Stimulated activated CD4-positive, alpha-beta T cell treated with anti-CD3 and anti-CD28 coated beads, Interleukin-4, amount 100 ng/mL, for 1 hour (primary cell): ENCODE measurements at places on chromosomes 6 and 20.
A peak's percentile ranks its signal among the peaks of the same experiment; 100 is the strongest.

DNA sequence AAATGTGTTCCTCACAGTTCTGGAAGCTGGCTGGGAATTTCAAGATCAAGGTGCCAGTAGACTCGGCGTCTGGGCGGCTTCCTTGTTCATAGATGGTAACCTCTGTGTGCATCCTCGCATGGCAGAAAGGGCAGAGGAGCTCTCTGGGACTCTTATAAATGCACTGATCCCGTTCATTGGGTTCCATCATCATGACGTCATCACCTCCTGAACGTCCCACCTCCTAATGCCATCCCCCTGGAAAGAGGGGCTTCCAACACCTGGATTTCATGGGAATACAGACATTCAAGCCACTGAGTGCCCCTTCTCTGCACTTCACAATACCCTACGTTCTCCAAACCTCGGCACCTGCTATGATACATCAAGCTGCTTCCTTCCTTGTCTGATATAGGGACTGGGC is 37.5 kb upstream of the THBS2 start:
- DNase-seq: no peak

- no peak for DNase-seq
Observed at GRCh38 chr6:111799576-111800258, 73.5 kb downstream of the FYN start.

GRCh38 chr20:23289724-23290395 is 60.7 kb upstream of the NXT1 start:
- DNase-seq: no peak

DNA sequence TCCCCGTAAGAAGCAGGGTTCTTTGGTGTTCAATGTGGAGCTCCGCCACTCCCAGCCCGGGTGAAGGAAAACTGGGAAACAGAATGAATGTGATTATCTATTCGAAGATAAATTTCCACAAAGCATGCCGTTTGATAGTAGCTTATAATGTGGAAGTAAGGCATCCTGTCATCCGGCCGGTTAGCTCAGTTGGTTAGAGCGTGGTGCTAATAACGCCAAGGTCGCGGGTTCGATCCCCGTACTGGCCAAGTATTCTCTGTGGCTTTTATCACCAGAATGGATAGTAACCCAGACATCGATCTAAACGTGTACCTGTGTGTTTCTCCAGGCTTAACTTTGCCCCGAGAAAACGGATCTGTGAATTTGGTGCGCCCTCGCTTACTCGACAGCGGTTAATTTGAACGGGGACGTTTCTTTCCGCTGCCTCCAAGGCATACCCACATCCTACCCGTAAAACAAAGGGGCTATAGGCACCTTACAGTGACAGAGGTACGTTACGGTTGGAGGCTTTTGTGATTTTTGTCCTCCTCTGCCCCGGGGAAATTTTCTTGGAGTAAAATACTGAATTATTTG is 215.2 kb upstream of the ZNF184 start:
- peak; percentile 85 for DNase-seq
